IPS DF 19.7 (cell line): ENCODE measurements at places on chromosomes 2 and 18.

DNA sequence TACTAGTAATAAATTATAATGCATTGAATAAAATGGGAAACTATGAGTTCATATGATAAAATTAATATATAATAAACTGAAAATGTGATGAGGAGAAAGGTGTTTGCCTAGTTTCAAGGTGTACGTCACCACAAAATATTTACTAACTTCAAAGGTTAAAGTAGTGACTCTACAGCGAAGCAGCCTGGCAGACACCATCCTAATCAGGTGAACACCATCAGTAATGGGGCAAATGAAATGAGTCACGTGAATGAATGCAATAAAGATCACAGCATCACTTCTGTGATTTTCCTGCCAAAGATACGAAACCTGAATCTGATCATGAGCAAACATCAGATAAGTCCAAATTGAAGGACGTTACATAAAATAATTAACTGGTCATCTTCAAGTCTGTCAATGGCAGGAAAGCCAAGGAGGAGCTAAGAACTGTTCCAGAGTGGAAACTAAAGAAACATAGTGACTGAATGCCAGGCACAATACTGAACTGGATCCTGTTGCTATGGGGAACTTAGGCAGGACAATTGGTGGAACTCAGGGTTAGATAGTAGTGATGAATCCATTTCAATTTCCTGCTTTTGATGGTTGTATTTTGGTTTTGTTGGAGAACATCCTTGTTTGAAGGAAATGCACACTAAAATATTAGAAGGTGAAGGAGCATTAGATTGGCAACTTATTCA is 12.1 kb upstream of the NOSTRIN start:
- DNase-seq, result no peak

DNA sequence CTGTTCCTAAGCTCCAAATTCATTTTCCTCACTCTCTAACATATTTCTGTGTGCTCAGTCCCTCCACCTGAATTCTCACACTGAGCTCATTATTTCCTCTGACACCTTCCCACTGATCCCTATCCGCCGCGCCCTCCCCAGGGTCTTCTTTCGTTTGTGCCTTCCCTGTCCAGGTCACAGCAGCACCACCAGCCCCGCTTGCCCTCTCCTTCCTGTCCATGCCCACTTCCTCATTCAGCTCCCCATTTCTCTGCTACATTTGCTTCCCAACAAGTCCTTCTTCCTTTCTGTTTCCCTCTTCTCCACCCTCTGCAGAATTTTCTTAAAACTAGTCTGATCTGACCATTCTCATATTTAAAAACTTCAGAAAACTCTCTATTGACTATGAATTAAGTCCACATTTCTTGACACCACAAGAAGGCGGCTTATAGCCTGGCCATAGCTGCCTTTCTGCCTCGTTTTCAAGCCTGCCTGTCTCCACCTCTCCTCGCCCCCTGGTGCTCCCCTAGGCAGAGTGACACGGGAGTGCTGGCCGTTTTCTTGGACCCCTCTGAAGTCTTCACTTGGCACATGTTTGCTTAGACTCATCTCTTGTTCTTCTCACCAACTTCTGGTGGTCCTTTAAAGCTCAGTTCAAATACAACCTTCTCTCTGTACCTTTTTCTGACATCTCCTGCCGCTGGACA is 138.7 kb upstream of the BOD1L2 start:
- no peak for DNase-seq

DNA sequence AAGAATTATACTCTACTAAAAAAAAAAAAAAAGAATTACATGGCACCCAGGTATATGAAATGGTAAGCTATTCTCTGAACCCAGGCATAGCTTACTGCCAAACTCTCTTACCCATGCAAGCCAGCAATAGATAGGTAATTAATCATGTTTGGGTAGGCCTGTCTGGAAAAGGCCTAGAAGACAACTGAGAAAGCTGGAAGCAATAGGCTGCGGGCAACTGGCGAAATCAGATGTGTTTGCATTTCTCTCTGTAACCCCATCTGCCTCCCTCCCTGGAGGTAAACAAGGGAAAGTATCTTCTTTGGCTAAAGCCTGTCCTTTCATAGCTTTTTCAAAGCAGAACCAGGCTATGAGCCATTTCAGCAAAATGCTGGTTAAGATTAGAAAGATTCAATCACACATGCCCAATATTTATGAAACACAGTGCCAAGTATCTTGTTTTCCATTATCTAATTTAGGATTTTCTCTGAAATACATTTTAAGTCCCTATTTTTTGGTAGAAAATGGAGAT is 934.8 kb upstream of the DDX18 start:
- DNase-seq, result no peak

- DNase-seq, result no peak
Observed at GRCh38 chr2:71826826-71827523, 320.7 kb downstream of the CYP26B1 start.

DNA sequence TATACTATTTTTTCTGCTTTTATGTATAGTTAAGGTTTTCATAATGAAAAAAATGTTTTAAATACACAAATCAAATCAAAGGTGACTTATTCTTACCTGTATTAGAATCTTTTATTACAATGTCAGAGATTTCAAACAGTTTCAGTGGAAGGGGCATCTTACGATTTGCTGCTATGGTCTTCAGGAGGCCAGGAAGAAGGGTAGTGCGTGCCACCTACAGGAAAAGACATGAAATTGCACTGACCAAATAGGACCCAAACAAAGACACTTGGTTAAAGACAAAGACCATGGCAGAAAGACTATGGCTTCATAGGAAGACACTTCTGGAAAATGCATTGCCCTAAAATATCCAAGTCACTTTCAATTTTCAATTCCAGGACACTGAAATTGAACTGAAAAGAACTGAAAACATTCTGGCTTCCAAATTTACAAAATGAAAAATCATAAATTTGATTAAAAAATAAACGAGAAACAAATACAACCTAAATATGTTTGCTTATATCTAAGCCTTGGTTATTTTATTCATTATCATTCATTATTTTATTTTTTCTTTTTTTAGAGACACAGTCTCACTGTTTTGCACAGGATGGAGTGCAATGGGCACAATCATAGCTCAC is 42.1 kb downstream of the FARSB start:
- peak; percentile 28 for DNase-seq

GRCh38 chr2:204881655-204882054 is 336.4 kb downstream of the PARD3B start:
- no peak for DNase-seq

GRCh38 chr2:172647439-172647838 is 88.2 kb upstream of the RAPGEF4 start:
- no peak for DNase-seq

- DNase-seq, result no peak
Observed at GRCh38 chr2:119249855-119250717, 26.5 kb downstream of the STEAP3 start.

DNA sequence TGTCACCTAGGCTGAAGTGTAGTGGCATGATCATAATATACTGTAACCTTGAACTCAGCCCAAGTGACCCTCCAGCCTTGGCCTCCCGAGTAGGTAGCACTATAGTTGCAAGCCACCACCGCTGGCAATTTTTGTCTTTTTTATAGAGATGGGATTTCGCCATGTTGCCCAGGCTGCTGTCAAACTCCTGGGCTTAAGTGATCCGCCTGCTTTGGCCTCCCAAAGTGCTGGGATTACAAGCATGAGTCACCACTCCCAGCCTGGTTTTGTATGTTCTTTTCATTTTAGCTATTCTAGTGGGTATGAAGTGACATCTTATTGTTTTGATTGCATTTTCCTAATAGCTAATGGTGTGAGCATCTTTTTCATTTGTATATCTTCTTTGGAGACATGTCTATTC is 11.3 kb upstream of the EXOC6B start:
- no peak for DNase-seq

DNA sequence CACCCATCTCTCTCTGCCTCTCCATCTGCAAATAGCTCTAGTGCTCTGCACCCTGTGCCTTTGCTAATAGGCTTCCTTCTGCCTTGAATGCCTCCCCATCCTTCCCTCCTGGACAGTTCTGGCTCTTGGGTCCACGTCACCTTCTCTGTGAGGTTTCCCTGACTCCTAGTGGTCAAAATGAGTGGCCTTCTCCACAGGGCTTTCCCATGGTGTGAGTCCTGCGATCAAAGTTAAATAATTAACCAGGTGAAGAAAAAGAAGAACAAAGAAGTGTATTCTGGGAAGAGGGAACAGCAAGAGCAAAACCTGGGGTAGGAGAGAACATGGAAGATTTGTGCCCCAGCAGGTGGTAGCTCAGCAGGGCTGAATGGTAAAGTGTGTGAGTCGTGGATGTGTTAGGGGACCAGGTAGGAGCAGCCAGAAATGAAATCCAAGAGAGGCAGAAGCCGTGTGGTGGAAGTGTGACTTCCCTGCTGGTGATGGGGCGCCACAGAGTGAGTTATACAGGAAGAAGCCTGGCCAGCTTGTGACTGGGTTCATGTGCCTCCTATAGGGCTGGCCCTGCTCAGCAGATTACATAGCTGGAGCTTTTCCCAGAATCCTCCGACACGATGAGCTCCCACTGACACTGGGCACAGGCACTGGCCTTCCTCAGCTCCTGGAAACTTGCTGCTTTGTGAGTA is 93.8 kb upstream of the LDAH start:
- DNase-seq, result no peak

- DNase-seq, result no peak
Observed at GRCh38 chr2:104043864-104044263, 810.1 kb upstream of the POU3F3 start.

- no peak for DNase-seq
Observed at GRCh38 chr18:3177902-3178687, 41.7 kb downstream of the MYOM1 start.

DNA sequence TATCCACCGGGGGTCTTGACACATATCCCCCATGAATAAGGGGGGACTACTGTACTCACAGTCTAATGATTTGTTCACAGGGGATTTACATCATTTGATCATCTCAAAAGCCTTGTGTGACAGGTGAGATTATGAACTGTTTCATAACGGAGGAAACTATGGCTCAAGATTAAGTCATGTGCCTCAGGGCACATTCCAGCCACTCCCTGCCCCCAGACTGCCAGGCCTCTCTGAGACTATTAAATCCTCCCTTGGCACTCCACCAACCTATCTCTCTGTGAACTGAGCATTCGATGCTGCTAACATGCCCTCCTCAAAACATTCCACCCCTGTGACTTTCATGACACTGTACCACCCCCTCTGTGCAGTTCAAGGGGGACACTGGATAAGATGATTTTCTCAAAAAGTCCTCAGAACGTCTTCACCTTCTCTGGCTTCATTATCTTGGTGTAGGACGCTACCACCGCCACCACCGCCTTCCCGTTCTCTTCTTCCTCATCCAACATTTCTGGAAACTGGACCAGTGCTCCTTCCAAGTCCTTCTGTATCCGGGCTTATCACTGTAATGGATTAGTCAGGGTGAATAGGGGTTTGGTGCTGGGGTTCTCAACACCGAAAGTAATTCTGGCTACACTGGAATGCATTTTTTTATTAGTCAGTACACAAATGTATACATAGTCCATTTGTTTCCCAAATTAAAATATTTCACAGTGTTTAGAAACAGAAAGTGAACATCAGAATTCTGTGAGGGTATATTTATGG is 169.6 kb downstream of the KCNS3 start:
- DNase-seq, result no peak

GRCh38 chr2:32711908-32712501 is 84.2 kb downstream of the TTC27 start:
- DNase-seq, result no peak

- no peak for DNase-seq
Observed at GRCh38 chr2:96489663-96490062, 15.5 kb downstream of the NEURL3 start.
